KG1 (cell line): ENCODE measurements at places on chromosomes 1 and 21.

DNA sequence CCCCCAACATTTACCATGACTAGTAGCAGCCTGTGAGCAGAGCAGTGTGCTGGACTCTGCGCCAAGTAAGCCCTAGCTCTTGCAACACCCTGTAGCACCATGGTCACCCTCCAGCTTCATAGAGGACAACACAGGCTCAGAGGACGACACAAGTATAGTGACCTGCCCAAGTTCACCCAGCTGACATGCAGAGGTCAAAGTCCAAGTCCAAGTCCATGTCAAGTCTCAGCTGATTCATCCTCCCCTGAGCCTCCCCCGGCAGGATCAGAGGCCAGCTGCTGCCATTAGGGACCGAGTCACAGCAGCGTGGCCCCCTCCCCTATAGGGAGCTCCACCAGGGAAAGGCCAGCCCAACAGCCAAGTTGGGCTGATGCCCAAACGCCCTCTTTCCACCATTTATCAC, 15.9 kb downstream of the SDC3 start:
- no peak for DNase-seq

GRCh38 chr1:63877021-63877767, 103.4 kb downstream of the ROR1 start:
- no peak for DNase-seq

DNA sequence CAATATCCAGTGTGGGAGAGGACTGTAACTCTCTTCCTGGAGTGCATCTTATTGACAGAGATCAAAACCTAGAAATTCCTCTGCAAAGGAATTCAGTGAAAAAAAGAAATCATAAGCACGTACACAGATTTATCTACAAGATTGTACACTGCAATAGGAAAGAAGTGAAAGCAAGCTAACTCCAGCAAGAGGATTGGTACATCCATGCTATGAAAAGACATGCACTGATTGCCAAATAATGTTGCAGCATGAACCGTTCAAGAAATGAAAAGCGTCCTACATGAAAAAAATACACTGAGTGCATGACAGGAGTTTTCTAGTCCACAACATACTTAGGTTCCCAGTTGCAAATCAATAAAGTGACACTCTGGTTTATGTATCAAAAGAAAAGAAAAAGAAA, 1.9 kb upstream of the MGST3 start:
- DNase-seq, result no peak

DNA sequence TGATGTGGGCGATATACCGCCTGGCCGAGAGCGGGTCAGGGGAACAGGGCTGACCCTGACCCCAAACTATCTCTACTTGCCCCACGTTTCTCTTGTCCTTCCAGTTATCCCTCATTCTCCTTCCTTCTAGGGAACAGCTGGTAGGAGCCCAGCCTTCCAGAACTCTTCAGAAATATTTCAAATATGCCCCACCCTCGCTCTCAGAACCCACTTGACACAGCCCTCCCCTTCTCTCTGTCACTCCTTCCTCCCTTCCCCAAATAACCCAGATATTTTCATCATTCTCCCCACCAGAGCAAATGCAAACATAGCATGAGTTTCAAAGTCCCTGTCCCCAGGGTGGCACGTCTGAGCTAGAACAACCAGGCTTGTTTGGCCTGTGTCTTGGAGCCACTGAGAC, 1.1 kb downstream of the CACNA1S start:
- DNase-seq, result no peak

DNA sequence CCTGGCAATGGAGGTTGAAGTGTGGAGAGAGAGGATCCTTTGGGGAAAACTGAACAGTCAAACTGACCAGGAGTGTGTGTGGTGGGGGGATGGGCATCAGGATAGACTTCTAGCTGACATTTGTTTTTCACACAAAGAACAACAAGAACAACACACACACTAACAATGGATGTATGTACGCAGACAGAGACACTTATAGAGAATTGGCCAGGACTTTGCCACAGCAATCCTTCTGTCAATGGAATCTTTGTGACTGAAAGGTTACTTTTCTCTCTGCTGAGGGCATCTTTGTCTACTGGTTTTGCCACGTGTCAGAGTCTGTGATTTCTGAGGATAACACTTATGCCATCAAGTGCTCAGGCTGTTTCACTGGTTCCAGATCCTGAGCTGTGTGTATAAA, 12.4 kb upstream of the FCGR2A start:
- no peak for DNase-seq
